ENCODE measurements at places on chromosomes 11 and 22.
A peak's percentile ranks its signal among the peaks of the same experiment; 100 is the strongest.

DNA sequence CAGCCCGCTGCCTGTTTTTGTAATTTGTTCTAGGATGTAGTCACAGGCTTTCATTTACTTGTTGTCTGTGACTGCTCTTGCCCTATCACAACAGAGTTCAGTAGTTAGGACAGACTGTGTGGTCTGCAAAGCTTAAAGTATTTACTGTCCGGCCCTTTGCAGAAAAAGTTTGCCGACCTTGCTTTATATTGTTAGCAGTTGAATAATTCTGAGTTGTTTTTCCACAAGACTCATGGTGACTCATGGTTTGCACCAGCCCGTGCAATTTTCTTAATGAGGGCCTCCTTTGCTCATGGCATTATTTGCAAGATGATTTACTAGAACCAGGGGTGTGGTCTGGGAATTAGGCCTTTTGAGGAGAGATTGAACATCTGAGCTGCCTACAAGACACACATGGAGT lies 110.6 kb downstream of the SCN3B start:
- DNase-seq, result peak; percentile 59

- peak; percentile 62 for DNase-seq
Observed at GRCh38 chr22:50544078-50544745, 1.5 kb upstream of the KLHDC7B start.

DNA sequence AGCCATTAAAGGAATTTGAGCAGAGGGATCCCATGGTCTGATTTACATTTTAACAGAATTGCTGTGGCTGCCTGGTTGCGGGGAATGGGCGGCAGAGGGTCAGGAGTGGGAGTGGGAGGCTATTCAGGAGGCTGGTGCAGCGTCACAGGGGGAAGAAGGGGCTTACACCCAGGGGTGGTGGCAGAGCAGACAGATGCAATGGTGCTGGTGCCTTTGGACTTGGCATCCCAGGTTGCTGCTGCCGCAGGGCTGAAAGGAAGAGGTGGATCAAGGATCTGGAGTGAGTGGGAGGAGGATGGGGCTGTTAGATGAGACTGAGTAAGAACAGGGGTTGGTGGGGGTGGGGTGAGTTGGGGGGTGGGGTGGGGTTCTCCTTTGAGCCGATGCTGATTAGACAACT lies 38.5 kb downstream of the GRIK4 start:
- no peak for DNase-seq

- no peak for DNase-seq
Observed at GRCh38 chr11:60992842-60993409, 21.4 kb downstream of the CD6 start.

- no peak for DNase-seq
Observed at GRCh38 chr11:31326470-31327148, 42.9 kb downstream of the DCDC1 start.

- DNase-seq, result no peak
Observed at GRCh38 chr11:59267736-59268475, 55.2 kb upstream of the MPEG1 start.

DNA sequence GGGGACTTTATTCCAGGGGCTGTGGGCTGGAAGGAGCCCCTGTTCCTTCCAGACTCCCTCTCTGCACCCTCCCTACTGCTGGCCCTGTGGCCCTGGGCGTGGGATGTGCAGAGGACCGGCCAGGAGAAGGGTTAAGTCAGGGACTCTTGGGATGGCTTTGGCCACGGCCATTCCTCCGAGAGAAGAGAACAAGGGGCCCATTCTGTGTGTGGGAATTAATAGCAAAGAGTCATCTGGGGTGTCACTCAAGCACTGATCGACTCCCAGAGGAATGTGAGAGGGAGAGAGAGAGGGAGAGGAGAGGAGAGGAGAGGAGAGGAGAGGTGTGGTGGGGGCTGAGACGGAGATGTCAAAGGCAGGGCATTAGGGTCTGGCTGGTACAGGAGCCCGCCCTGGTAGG lies 14.2 kb upstream of the SOX10 start:
- no peak for DNase-seq

DNA sequence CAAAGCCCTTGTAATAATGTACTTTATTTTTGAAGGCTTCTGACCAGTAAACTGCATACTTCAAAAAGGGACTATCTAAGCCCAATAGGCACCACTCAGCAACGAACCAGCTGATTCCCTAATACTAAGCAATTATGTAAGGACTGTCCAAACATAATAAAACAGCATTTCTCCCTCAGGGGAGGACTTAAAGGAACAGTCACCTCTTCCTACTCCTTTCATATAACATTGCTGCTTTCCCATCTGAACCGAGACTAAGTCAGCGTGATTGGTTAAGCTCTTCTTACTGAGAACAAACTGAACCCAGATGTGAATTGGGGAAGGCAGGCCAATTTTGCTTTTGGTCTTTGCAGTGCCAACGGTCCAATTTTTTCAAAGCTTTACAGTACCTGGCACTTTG lies 420.0 kb downstream of the METTL15 start:
- peak; percentile 23 for DNase-seq

- DNase-seq, result peak; percentile 14
Observed at GRCh38 chr11:81658722-81659121, 1074.9 kb downstream of the FAM181B start.

DNA sequence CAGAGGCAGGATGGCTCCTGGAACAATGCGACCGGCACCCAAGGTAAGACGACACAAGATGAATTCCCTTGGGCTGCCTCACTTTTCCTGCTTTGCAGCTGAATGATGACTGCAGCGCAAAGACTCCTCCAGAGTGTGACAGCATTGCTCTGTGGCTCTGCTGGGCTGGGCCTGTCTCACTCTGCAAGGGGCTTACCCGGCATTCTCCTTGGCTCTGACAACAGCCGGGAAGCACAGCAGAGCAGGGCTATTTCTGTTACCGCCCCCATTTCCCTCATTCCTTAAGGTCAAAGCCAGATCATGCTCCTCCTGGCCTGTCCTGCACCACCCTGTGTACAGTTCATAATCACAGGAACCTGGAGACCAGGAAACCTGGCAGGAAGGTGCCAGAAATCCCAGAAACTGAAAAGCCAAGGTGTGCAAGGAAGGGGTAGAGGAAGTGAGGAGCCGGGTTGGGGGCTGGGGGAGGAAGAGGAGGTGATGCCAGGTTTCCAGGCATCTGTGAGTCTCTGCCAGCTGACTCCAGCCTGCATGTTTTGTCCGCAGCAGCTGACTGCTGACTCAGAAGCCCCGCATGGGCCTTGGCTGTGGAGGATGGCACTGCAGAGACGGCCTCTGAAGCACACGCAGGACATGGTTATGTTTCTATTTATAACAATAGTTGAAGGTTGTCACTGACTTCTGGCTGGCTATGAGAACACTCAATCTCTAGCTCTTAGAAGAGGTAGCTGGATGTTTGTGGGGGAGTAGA lies 113.6 kb downstream of the MICAL3 start:
- peak; percentile 89 for DNase-seq

DNA sequence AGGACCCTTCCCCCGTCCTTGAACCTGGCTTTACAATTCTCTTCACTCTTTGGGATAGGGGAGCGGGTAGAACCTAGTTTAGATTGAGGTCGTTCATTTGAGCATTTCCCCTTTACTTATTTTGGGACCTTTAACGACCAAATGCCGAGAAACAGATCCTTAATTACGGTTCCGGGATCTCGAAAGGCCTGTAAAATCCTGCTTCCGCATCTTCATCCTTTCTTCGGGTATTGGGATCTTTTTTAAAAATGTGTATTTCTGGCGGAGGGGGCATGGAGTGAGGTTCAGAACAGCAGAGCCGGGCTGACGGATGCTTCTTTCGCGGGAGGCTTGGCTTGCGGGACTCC lies 395 bp upstream of the HIPK3 start:
- no peak for DNase-seq

DNA sequence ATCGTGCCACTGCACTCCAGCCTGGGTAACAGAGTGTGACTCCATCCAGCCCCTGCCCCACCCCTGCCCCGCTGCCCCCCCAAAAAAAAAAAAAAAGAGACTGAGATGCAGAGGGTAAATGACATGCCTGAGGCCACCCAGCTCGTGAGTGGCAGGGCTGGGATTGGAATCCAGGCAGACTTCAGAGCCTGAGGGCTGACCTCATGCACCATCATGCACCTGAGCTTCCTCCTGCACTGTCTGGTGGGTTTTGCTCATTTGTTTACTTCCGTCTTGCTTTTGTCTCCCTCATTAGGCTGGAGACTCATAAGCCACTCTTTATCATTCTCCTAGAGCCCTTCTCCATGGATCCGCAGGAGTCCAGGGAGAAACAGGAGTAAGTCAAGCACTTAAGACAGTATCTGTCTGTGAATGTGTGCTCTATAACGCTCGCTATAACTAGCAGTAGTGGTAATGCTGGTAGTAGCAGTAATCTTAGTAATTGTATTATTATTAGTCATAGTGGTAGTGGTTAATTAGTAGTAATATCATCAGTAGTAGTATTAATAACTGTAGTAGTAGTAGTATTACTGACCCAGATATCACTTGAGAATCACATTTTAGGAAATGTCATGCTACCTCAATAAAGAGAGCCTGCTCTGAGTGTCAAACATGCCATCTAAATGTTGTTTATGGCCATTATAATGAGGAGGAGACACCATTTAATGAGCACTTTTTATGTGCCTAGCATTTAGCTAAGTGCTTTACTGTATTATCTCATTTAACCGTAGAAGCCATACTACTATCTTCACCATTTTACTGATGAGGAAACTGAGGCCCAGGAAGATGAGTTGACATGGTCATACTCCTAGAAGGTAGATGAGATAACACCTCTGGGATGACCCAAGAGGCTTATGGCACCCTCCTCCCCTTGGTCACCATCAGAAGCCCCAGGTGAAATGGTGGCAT lies 85.0 kb downstream of the NAT10 start:
- DNase-seq, result no peak

DNA sequence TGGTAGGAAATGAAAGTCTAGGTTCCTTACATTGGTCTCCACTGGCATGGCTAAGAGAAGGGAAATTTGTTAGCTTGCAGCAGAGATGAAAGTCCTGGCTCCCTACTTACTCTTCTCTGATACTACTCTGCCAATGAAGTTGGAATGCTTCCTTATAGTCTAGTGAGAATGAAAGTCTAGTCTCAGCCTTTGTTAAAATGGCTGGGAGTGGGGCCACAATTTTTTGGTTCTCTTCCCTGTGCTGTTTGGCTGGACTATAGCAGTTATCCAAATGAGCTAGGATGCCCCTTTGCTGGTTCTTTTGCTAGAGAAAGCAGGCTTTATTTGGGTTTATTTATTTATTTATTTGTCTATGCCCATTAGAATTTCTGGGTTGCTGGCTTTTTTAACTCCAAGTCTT lies 414.3 kb downstream of the AASDHPPT start:
- DNase-seq, result no peak

GRCh38 chr22:33853200-33854097 lies 66.8 kb downstream of the LARGE1 start:
- DNase-seq, result peak; percentile 27

DNA sequence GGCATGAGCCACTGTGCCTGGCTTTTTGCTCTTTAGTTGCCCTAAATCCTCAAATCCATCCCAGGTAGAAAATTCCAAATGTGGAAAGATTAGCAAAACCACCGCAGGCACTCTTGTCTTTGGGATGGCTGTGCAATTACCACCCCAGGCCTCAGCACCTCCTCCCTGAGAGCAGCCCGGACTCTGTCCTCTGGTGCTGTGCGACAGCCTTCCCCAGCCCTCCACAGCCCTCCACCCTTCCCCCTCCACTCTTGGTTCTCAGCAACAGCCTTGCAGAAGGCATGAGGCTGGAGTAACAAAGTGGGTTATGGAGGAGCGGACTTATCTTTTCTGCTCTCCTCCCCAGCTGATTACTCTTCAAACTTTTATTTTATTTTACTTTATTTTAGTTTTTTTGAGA lies 44.7 kb upstream of the YWHAH start:
- no peak for DNase-seq

- DNase-seq, result no peak
Observed at GRCh38 chr22:46636221-46637002, 16.2 kb downstream of the GRAMD4 start.

DNA sequence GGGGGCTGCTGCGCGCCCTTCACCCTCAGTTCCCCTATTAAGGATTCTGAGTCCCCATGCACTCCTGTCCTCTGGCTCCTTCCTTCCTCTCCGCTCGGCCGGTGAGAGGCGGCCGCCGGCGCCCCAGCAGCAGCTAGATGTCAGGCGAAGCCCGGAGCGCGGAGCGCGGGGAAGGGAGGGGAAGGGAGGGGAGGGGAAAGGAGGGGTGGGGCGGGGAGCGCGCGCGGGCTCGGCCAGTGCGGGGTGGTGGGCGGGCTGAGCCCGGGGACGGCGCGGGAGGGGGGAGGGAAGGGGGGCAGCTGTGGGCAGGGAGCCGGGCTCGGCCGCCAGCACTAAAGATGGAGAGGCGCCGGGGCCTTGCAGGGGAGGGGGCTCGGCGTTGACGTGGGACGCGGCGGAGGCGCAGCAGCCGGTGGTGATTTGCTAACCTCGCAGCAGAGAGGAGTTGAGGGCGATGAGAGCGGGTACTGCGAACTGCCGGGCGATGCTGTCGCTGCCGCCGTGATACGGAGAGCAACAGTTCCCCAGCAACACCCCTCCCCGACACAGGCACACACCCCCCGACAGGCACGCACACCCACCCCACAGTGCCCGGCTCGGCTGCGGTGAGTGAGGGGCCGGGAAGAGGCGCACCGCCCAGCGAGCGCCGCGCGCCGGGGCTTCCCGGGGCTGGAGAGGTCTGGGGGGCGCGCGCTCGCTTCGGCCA lies at the start of gene ZBTB16:
Gene ZBTB16, plus strand, starts transcription at position 434 of the 706 bp plus-strand sequence. CDS start 3,590 bp downstream, outside the sequence.
- DNase-seq, result peak; percentile 89

DNA sequence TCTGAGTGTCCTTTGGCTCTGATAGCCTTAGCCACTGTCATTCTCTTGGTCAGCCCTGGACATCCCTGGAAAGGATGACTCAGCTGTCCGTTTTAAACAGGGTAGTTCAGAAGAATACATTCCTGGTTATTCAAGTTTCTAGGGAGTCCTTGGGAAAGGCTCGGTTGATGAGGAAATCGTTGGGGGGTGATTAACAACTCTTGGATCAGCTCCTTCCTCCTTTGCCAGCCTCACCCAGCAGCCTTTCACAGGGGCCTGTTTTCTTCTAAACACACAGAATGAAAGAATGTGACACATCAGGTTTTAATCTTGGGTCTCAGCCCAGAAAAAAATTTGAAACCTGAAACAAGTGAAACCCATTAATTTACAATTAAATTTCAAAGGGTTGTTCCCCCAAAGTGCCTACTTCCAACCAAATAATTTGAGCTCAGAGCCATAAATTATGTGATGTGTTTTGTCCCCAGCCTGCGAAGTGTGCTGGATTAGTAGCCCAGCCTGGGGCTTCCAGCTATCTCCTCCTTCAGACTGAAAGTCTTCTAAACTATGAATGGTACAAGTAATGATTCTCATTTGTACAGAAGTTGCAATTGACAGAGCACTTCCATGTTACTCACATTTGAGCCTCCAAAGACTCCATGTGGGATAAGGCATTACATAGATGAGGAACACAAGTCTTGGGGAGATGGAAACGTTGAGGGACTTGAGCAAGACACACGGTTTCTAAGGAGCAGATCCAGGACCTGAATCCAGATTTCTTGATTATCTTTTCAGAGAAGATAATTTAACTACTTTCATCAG lies 19.3 kb upstream of the MRGPRX2 start:
- DNase-seq, result peak; percentile 73

GRCh38 chr11:88164320-88164719 lies 10.9 kb downstream of the RAB38 start:
- DNase-seq, result no peak

- DNase-seq, result peak; percentile 10
Observed at GRCh38 chr11:115300660-115301428, 203.4 kb downstream of the CADM1 start.
